IMR-90 (cell line): ENCODE measurements at places on chromosomes 6 and 20. TPM values are rescaled to one million over a fixed set of nuclear protein-coding genes. Genes with fewer than 3 reads are reported as not detected.

Gene CST5
- not detected in 2 replicates for total RNA-seq

Gene ME1
- total RNA-seq = 24.4 and 32.2 TPM in 2 replicates

Gene C6orf141
- not detected in 2 replicates for total RNA-seq

Gene CCN6
- total RNA-seq = not detected in 2 replicates

Gene MEI4
- total RNA-seq = not detected in 2 replicates

Gene OR2J1
- not detected in 2 replicates for total RNA-seq

Gene ZSCAN16
- total RNA-seq = 2.5 and 3.0 TPM in 2 replicates

Gene GPR63
- total RNA-seq = 0.36 and 0.56 TPM in 2 replicates

Gene GPR6
- not detected in 2 replicates for total RNA-seq

Gene TBXT
- total RNA-seq = not detected in 2 replicates

Gene FAXC
- total RNA-seq = 1.1 and 1.9 TPM in 2 replicates

Gene TGM3
- not detected in 2 replicates for total RNA-seq

Gene LY6G6F
- total RNA-seq = not detected in 2 replicates

Gene SLC22A1
- total RNA-seq = 0.28 TPM in 1 of 2 replicates, not detected in the other

Gene SPATS1
- total RNA-seq = not detected in 2 replicates

Gene FOXQ1
- total RNA-seq = not detected in 2 replicates
